Esophagus squamous epithelium (tissue), 5 donors: ENCODE measurements at places on chromosomes 7 and 10.

- DNase-seq, result no peak
These were observed 12.2 kb upstream of the SAMD9L start for GRCh38 chr7:93160410-93160809.

GRCh38 chr10:91672021-91672608 is 39.2 kb upstream of the PPP1R3C start:
- no peak for DNase-seq

DNA sequence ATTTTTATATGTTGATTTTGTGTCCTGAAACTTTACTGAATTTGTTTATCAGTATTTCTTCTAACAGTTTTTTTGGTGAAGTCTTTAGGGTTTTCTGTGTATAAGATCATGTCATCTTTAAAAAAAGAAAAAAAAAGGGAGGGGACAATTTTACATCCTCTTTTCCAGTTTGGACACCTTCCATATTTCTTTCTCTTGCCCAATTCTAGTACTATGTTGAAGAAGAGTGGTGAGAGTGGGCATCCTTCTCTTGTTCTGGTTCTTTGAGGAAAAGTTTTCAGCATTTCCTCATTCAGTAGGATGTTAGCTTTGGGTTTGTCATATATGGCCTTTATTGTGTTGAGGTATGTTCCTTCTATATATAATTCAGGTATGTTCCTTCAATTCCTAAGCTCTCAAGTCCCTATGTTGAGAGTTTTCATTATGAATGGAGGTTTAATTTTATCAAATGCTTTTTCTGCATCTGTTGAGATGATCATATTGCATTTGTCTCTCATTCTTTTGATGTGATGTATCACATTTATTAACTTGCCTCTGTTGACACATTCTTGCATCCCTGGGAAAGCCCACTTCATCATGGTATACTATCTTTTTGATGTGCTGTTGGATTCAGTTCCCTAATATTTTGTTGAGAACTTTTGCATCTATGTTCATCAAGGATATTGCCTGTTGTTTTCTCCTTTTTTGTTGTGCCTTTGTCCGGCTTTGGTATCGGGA is 12.1 kb downstream of the TAS2R40 start:
- DNase-seq, result no peak

DNA sequence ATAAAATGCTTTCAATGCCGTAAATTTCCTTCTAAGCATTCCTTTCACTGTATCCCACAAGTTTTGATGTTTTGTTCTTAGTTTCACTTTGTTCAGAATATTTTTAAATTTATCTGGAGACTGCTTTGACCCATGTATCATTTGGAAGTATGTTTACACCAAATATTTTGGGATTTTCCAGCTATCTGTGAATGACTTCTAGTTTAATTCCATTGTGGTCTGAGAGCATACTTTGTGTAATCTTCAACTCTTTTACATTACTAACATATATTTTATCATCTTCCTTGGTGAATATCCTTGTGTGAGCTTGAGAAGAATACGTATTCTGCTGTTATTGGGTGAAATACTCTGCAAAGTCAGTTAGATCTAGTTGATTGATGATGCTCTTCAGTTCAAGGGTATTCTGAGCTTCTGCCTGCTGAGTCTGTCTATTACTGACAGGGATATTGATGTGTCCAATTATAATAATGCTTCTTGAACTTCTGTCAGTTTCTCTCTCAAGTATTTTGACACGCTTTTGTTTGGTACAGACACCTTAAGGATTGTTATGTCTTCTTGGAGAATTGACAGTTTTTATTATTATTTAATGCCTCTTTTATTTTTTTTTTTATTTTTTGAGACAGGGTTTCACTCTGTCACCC is 31.6 kb downstream of the MKLN1 start:
- DNase-seq, result no peak

- no peak for DNase-seq
These were observed 63.5 kb upstream of the EGFR start for GRCh38 chr7:54955296-54955695.

DNA sequence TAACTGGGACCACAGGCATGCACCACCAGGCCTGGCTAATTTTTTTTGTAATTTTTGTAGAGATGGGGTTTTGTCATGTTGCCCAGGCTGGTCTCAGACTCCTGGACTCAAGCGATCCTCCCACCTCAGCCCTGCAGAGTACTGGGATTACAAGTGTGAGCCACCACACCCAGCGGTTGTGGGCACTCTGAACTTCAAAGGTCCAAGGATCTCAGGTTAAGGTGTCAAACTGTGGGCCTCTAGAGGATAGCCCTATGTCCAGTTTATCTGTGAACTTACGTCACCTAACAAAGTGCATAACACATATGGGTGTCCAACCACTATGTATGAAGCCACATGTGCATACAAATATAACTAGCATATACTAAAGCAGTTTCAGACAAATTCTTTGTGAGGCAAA is 3.2 kb upstream of the IL2RA start:
- no peak for DNase-seq

GRCh38 chr7:147249956-147250355 is 1133.4 kb downstream of the CNTNAP2 start:
- no peak for DNase-seq

GRCh38 chr10:86648704-86649427 is 5.5 kb upstream of the OPN4 start:
- no peak for DNase-seq

GRCh38 chr10:64093946-64094535 is 572.8 kb downstream of the REEP3 start:
- no peak for DNase-seq

GRCh38 chr10:77282163-77282562 is 355.4 kb downstream of the KCNMA1 start:
- DNase-seq, result no peak

DNA sequence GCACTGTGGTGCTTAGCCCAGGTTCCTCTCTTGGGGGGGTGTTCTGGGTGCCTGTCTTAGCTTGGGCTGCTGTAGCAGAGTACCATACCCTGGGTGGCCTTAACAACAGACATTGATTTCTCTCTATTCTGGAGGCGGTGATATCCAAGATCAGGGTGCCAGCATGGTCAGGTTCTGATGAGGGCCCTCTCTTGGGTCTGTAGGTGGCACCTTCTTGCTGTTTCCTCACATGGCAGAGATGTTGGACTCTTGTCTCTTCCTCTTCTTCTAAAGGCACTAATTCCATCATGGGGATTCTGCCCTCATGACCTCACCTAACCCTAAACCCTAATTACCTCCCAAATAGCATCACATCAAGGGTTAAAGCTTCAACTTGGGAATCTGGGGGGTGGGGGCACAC is 19.9 kb upstream of the CRHR2 start:
- no peak for DNase-seq

GRCh38 chr10:72738486-72738885 is 46.5 kb downstream of the MCU start:
- no peak for DNase-seq

DNA sequence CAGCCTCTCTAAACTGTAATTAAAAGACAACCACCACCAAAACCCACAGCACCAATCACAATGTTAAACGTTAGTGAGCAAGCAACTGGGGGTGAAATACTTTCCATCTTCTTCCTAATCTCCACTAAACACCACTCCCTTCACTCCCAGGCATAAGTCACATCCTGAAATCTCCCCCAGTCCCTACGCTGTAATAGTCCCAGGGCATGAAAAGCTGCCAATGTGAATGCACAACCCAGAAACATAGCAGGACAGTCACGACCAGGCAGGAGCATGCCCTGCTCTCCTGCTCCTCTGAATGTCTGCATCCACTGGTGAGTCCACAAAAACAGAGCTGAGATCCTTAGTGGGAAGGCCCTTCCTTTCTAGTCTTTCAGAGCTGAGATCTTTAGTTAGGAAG is 288.9 kb downstream of the PARD3 start:
- no peak for DNase-seq

GRCh38 chr7:80597875-80598274 is 40.6 kb upstream of the CD36 start:
- DNase-seq, result no peak
